ENCODE measurements at places on chromosomes 16 and 17.

- DNase-seq = no peak
Measured at GRCh38 chr16:68091380-68092261, 6.5 kb downstream of the NFATC3 start.

DNA sequence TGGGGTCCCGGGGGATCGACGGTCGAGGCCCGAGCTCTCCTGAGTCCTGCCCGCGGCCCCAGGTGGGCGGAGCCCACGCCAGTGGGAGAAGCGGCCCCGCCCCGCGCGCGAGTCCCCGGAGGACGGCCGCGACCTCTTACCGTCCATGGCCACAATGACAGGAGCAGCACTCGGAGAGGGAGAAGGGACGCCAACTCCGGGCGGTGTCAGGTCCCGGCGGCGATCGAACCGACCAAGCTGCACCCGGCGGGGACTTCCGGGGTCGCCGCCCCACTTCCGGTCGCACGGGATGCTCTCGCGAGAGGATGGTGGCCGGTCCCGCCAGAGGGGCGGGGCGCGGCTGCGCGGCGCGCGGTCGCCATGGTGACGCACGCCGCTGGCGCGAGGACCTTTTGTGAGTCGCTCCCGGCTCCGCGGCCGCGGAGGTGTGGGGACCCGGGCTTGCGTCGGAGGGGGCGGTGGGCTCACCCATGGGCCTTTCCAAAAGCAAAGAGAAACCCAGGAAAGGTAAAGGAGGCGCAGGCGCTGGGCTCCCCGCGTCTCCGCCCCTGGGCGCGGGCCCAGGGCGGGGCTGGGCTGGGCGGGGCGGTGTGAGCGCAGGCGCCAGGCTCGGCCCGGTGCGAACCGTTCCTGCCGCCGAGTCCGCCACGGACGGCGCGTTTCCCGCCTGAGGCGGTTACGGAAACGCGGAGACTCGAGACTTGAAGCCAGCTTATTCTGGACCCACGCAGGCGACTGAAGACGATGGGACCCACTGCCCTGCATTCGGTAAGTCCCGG is at the start of the genes CHMP1A and SPATA33:
Gene CHMP1A (minus strand): TSS at position 267 of the 779 bp plus-strand sequence. CDS start 120 bp downstream, at position 147.
Gene SPATA33 (plus strand): TSS at position 395 of the 779 bp plus-strand sequence. CDS start 76 bp downstream, at position 471.
- DNase-seq = no peak

DNA sequence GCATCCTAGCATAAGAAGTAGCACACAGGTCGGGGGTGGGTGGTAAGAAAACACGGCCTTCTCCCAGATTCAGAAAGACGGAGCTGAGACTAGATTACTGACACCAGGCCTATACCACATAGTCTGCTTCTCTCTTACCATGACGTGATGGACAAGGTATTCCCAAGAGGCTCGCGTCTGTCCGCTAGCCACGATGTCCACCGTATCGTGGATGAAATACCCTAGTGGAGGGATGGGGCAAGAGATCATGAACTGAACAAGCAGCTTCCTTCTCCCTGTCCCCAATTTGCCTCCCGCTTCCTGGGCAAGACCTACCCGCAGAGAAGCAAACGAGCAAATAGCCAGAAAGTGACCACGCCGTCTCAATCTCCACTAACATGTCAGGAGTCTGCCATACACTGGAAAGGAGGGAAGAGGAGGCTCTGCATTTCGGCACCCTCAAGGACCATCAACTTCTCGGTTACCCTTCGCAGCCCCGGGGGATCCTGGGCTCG is 820 bp downstream of the TLCD1 start:
- DNase-seq = no peak

- DNase-seq = no peak
Measured at GRCh38 chr16:73558219-73558618, 510.3 kb upstream of the ZFHX3 start.

Measured in GM04503 (cell line).